Smooth muscle cell of bladder (primary cell): ENCODE measurements at places on chromosomes 1 and 21. TPM values are rescaled to one million over a fixed set of nuclear protein-coding genes. Genes with fewer than 3 reads are reported as not detected.

The STX12 gene
- 46.2 and 53.1 TPM in 2 replicates for total RNA-seq

The IQCC gene
- 1.0 and 1.3 TPM in 2 replicates for total RNA-seq

The RHCE gene
- total RNA-seq: 1.8 and 2.4 TPM in 2 replicates

The CCDC27 gene
- not detected in 2 replicates for total RNA-seq

The ATAD3C gene
- not detected in 2 replicates for total RNA-seq
